Stimulated activated CD8-positive, alpha-beta memory T cell treated with anti-CD3 and anti-CD28 coated beads, Interleukin-7, amount 100 ng/mL, for 1 hour (primary cell): ENCODE measurements at places on chromosomes 11 and 22.

DNA sequence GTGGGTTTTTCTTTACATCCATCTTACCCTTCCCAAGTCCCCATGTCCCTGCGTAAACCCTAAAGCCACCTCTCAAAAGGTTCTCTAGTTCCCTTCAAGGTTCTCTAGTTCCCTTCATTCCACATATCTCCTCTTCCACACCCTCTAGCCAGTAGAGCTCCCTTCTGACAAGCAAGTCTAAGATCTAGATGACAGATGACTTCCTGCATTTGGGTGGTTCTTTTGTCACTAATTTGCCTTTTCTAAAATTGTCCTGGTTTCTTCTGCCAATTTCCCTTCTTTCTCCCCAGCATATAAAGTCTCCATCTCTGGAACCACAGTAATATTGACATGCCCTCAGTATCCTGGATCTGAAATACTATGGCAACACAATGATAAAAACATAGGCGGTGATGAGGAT is 7.8 kb downstream of the CD3E start:
- no peak for DNase-seq

GRCh38 chr11:110985547-110985946 is 260.0 kb upstream of the POU2AF2 start:
- DNase-seq = no peak

- DNase-seq = no peak
These were observed 9.5 kb upstream of the MICAL2 start for GRCh38 chr11:12100841-12101242.

DNA sequence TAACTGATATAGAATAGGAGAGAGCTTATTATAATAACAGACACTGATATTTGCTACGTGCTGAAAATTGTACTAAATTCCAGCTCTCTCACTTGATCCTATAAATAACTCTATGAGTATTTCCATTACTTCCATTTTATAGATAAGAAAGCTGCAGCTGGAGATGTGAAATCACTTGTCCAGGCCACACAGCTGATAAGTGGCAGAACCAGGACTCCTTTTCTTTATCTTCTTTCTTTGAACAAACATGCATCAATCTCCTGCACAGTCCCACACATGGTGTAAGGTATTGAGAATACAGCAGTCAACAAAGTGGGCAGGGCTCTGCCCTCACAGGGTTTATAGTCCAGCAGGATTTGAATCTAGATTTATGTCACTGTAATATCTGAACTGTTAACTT is 652.1 kb downstream of the NELL1 start:
- no peak for DNase-seq

- no peak for DNase-seq
These were observed 20.1 kb downstream of the SUN2 start for GRCh38 chr22:38735465-38736256.

- DNase-seq = no peak
These were observed 98.5 kb downstream of the RASSF10 start for GRCh38 chr11:13107544-13108044.
